ENCODE measurements at places on chromosomes 4 and X.

DNA sequence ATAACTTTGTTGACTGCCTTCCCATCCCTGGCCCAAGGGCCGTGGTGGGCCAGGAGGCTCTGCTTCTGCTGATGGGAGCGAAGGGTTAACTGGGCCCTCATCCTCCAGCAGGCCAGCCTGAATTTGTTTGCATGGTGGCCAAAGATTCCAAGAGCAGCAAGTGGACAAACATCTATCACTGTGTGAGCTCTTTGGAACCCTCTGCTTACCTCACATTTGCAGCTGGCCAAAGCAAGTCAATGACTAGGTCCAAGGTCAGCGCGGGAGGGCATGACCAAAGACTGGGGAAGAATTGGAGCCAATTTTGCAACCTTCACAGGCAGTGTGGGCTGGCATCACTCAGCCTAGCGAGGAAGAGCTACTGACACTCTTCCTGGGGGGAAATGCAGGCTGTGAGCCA, 67.8 kb upstream of the ATP6AP2 start:
- DNase-seq: no peak

- DNase-seq: peak; percentile 84
Observed at GRCh38 chr4:39528061-39528465, 824 bp upstream of the UGDH start.

- DNase-seq: no peak
Observed at GRCh38 chrX:48475296-48475695, 703 bp upstream of the FTSJ1 start.

DNA sequence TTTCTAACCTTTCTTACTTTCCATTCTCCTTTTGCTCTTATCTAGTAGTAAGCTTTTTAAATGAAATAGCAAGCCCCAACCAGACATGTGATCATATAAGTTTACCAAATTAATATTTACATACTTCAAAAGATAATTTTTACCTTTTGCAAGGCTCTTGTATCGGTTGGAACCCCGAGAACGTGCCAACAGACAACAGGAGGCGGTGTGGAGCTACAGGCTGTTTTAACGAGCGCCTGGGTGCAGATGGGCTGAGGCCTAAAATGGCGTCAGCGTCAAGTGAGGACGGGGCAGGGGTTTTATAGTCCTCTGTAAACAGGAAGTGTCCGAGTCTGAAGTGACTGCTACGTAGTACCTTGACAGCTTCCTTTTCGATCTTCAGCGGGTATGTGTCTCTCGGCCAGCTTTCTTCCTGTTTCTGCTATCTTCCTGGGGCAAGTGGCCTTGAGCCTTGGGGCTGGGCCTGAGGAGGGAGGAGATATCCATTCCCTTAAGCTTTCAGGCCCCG, 342.7 kb downstream of the GALNTL6 start:
- no peak for DNase-seq

- no peak for DNase-seq
Observed at GRCh38 chr4:90543419-90544170, 416.4 kb downstream of the CCSER1 start.

DNA sequence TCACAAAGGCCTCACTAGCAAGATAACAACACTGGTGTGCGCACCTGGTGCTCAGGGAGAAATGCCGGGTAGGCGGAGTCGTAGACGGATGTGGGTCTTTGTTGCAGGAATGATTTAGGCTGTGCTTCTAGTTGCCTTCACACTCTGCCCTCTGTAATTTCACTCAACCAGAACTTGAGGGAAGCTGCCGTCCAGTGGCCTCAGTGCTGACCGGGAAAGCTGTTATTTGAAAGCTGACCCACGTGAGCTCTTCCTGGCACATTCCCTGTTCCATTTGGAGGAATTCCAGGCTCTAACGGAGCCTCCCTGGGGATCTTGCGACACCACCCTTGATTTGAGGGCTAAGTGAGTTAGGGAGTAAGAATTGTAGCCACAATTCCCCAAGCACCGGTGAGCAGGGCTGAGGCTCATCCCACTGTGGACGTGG, 15.9 kb downstream of the SH3TC1 start:
- DNase-seq: peak; percentile 90

DNA sequence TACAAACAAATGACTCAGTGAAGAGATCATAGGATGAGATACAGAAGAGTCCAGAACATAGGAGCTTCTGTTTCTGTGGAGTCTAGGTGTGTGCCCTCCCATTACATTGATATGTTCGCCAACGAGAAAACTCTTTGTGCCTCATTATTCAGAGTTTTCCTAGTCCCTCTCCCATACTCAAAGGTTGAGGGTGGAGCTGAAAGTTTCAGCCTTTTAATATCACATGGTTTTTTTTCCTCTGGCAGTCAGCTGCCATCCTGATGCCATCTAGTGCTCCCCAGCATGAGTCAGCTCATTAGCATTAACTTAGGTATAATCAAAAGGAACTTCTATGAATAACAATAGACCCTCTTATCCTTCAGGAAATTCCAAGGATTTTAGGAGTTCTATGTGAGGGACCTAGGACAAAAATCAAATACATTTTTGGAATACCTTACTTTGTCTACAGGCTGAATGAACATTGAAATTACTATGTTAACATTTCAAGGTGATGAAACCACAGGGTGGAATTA, 559.6 kb upstream of the AMOT start:
- peak; percentile 58 for DNase-seq

GRCh38 chrX:124910611-124911010, 409.1 kb upstream of the TEX13C start:
- no peak for DNase-seq

DNA sequence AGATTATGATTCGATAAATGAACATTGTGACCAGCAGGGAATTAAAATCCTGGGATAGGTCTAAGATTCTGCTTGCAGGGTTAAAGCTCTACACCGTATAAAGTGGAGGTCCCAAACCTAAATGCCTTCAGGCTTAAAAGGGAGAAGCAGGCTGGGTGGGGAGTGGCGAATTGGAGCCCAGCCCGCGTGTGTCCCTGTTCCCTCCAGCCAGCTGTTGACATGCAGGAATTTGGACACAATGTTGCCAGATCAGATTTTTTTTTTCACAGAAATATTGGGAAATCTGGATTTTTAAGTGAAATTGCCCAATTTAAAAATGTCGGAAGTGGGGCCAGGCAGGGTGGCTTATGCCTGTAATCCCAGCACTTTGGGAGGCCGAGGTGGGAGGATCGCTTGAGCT, 60.5 kb downstream of the ELF4 start:
- no peak for DNase-seq

DNA sequence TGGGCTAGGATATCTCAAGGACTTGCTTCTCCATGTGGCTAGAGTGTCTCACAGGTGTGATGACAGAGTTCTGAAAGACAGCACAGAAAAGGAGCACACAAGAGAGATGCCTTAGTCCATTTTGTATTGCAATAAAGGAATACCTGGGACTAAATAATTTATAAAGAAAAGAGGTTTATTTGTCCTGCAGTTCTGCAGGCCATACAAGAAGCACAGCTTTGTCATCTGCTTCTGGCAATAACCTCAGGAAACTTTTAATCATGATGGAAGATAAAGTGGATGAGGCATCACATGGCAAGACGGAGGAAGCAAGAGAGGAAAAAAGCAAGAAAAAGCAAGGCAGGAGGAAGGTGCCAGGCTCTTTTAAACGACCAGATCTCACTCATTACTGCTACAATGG, 126.9 kb downstream of the ADAMTS3 start:
- no peak for DNase-seq

DNA sequence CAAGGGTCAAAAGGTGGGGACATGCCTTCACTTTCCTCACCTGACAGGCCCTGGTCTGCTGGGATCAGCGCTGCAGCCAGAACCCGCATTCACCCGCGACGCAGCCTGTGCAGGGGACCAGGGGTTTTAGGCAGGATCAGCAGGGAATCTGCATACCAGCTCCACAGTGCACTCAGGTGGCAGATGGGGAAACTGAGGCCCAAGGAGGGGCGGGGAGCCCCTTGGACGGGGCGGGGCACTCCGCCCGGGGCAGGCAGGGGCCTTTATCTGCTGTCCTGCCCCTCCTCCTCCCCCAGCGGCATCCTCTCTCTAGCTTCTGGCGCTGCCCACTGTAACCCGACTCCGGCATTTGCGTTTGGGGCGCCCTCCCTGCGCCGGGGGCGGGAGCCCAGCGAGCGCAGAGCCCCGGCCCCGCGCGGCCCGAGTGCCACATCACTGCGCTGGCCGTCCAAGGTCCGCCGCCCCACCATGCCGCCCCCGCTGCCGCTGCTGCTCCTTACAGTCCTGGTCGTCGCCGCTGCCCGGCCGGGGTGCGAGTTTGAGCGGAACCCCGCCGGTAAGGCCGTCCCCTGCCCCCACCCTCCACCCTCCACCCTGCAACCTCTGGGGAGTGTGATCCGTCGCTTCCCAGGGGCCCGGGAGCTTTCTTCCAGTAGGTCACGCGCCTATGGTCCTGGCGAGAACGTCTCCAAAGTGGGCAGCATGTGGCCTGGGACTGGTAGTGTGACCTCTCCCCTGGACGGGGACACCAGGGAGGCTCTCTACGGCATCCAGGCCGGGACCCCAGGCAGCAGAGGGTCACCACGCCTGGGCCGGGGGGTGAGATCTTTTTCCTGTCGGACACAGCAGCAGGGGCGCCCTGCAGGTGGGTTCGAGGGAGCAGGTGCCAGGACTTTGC, at the start of gene CPZ:
TSS of gene CPZ (plus strand) at position 400 of the 898 bp plus-strand sequence. CDS start at position 469, 69 bp downstream.
- DNase-seq: peak; percentile 11

- no peak for DNase-seq
Observed at GRCh38 chr4:108276690-108277089, 108.0 kb upstream of the LEF1 start.

- DNase-seq: no peak
Observed at GRCh38 chr4:81828991-81829390, 357.3 kb upstream of the RASGEF1B start.

DNA sequence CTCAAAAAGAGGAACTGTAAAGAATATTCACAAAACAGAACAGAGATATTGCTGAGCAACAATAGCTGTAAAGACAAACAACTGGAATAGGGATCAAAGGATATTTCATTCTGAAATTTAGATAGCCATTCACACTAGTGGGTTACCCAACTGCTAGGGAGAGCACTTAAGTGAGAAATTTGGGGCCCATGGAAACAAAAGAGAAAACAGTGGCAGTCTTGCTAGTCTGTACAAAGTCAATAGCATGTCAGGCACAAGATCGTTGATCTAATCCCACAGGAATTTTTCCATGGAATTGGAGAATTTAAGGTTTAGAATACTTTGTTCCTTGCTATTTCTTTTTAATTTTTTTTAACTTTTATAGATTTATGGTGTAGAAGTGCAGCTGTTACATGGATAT, 467.0 kb downstream of the PCDH18 start:
- peak; percentile 39 for DNase-seq

DNA sequence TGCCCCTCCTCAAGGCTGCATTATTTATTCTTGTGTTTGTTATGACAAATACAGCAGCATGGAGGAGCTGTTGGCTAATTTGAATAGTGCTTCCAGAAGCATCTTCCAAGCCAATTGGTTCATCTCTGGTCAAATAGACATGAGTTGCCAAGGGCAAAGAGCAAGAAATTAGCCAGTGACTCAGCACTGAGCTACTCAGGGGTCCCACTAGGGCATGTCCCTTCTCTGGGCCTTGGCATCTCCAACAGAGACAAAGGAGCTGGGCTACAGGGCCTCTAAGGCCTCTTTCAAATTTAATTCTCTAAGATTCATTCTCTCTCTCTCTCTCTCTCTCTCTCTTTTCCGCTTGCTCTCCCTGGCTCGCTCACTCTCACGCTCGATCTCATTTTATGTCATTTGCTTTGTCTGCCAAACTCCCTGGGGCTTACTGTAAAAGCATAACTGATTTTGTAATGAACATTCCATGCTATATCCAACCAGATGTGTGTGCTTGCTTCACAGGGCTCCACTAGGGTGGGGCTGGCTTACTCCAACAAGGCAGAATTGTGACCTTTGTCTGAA, 86.7 kb upstream of the MAGEA4 start:
- peak; percentile 72 for DNase-seq

DNA sequence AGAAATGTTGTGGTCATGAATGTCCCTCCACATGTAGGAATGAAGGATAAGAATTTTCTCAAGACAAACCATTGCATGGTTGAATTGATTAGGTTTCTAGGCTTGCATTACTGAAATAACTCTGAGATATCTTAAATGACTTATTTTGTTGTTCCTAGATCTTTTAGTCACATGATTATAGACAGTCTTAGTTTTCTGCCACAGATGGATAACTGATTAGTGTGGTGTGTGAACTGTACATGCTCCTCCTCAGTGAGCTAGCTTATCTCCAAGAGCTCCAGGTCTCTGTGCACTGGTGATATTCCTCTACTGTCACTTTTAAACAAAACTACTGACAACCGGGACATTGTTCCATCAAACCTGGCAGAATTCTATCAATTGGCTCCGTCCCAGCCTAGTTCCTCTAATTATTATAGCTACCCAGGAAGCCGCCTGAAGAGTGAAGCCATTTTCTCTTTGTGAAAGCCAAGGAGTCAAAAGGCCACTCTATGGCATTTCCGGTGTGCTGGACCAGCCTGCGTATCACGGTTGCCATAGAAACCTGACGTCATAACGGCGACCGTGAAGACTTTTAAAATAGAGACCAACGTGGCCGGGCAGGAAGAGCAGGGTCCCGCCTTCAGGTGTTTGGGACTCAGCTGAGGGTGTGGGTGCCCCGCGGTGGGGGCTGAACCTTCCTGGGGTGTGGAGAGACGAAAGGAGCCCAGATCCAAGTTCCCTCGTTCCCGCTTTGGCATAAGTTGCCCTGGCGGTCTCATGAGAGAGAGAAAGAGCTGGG, 28.1 kb downstream of the BEX3 start:
- peak; percentile 91 for DNase-seq

DNA sequence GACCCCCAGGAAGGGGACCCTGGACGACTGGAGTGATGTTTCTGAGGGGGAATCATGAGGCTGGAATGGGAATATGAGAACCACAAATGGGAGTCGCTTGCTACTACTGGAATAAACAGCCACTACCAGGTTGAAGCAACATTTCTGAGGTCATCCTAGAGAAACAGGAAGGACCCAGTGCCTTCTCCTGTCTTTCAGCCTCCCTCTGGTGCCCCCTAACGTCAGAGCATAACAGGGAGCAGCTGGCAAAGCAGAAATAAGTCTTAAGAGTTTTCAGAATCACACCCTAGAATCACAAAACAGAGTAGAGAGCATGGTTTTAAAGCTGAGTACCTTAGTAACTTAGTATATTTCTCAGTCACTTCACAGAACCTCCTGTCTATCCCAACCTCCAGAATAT, 347.8 kb upstream of the PITX2 start:
- DNase-seq: peak; percentile 15

DNA sequence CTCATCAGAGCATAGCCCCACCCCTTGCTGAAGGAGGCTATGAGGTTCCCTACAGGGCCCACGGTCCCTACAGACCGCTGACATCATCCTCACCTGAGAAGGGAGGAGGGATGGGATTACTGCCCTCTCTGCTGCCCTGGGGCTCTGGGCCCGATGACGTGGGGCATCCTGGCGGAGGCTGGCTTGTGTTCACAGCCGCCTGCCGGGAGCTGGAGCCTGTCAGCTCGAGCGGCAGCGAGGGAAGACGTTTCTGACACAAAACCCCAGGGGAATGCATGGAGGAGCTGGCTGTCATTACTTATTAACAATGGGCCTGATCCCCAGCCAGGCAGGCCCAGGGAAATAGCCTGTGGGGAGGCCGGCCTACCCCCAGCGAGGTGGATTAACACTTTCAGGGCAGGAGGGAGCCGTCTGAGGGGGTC, 106.6 kb upstream of the ATP6AP2 start:
- no peak for DNase-seq

GRCh38 chrX:113539599-113540356, 699.1 kb upstream of the AMOT start:
- DNase-seq: no peak

- no peak for DNase-seq
Observed at GRCh38 chrX:43019021-43019420, 241.1 kb upstream of the PPP1R2C start.

Measured in fibroblast of lung (primary cell).